ENCODE measurements at places on chromosomes 11 and 22.

- DNase-seq, result no peak
Measured at GRCh38 chr11:131217313-131218310, 152.8 kb upstream of the NTM start.

- no peak for DNase-seq
Measured at GRCh38 chr11:1978720-1979473, 18.7 kb downstream of the H19 start.

GRCh38 chr11:101003468-101003867 is 126.1 kb downstream of the PGR start:
- no peak for DNase-seq

- DNase-seq, result no peak
Measured at GRCh38 chr22:25637032-25637431, 72.6 kb downstream of the GRK3 start.

- no peak for DNase-seq
Measured at GRCh38 chr11:124923296-124923695, 4.2 kb downstream of the HEPN1 start.

DNA sequence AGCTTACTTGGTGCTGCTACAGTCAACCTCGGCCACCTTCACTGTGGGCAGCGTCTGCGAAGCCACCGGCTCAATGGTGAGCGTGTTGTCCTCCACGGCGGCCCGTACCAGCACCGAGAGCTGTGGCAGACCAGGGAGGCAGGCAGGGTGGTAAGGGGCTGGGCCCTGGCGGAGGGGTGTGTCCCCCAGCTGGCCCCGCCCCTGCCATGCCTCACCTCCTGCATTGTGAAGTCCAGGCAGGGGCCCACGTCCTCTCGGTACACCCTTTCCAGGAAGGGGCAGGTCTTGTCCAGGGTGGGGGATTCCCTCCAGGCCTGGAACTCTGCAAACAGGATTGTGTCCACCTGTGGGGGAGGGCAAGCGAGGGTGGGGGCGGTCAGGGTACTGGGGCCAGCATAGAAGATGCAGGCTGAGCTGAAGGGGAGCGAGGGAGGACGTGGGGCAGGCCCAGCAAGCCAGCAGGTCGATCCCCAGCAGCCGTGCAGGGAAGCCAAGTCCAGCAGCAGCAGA is 12.8 kb downstream of the RAB3IL1 start:
- no peak for DNase-seq

GRCh38 chr11:65425105-65425970 is 2.7 kb downstream of the NEAT1 start:
- DNase-seq, result peak; percentile 86

GRCh38 chr22:17130199-17130598 is 9.0 kb upstream of the TMEM121B start:
- DNase-seq, result no peak

- no peak for DNase-seq
Measured at GRCh38 chr11:46726206-46726862, 7.3 kb downstream of the F2 start.

DNA sequence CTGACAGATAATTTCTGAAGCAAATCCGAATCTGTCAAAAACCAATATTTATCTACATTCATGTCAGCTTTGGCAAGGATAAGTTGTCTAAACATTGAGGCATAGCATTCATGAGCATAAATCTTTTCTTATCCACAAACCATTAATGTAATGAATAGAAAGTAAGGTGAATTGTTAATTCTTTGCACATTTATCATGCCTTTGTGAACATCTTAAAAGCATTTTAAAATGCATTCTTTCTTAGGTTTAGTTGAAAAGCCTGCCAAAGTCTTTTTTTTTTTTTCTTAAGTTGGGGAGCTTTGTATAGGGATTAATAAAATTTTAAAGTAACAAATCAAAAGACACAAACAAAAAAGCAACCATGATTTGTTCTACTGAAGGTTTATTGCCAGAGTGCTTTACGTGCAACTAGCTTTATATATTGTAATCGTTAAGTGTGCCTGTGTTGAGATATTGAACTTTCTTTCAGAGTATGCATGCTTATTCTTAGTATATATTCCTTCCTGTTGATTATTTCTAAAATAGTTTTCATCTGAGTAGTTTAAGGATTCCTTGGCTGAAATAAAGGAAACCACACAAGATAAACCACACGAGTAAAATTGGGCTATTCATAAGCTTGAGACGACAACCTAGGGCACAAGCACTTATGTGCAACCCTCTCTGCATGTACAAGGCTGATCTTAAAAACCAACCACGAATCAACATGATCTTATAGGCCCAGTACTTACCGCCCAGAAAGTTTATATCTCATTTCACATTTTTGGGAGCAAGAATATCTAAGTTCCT is 1110.9 kb upstream of the CNTN5 start:
- no peak for DNase-seq

DNA sequence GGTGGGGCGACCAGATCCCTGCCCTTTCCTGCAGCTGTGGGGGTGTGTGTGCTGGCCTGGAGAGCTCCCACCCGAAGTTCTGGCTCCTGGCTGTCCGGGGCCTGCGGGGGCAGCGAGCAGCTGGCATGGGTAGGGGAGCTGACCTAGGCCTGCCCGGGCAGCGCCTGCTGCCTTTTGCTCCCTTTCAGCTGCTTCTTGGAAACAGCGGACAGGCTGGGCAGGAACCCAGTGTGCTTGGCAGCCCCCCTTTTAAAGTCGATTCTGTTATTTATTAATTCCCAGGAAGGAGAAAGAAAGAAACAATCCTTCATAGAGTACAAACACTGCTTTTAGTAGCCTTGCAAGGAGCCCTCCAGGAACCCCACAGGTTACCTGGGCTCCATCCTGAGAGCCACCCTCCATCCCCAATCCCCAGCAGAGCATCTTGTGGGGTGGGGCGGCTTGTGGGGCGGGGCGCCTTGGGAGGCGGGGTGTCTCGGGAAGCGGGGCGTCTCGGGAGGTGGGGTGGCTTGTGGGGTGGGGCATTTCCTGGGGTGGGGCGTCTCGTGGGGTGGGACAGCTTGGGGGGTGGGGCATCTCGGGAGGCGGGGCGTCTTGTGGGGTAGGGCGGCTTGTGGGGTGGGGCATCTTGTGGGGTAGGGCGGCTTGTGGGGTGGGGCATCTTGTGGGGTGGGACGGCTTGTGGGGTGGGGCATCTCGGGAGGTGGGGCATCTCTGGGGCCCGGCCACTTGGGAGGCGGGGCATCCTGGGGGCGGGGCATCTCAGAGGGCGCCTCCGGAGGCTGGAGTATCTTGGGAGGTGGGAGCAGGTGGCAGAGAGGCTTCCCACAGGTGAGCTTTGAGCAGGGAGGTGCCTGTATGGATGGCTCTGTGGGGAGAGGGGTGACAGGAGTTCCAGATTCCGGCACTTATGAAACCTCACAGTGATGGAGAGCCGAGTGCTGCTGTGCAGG is 7.0 kb downstream of the CD81 start:
- no peak for DNase-seq

GRCh38 chr11:70183483-70184176 is 19.5 kb upstream of the FADD start:
- DNase-seq, result no peak

- no peak for DNase-seq
Measured at GRCh38 chr11:80317612-80318011, 876.8 kb upstream of the TENM4 start.

- DNase-seq, result no peak
Measured at GRCh38 chr11:127017482-127017881, 16.9 kb upstream of the KIRREL3 start.

- no peak for DNase-seq
Measured at GRCh38 chr11:111089759-111090158, 155.8 kb upstream of the POU2AF2 start.

- peak; percentile 22 for DNase-seq
Measured at GRCh38 chr22:49423125-49423650, 404.5 kb downstream of the BRD1 start.

DNA sequence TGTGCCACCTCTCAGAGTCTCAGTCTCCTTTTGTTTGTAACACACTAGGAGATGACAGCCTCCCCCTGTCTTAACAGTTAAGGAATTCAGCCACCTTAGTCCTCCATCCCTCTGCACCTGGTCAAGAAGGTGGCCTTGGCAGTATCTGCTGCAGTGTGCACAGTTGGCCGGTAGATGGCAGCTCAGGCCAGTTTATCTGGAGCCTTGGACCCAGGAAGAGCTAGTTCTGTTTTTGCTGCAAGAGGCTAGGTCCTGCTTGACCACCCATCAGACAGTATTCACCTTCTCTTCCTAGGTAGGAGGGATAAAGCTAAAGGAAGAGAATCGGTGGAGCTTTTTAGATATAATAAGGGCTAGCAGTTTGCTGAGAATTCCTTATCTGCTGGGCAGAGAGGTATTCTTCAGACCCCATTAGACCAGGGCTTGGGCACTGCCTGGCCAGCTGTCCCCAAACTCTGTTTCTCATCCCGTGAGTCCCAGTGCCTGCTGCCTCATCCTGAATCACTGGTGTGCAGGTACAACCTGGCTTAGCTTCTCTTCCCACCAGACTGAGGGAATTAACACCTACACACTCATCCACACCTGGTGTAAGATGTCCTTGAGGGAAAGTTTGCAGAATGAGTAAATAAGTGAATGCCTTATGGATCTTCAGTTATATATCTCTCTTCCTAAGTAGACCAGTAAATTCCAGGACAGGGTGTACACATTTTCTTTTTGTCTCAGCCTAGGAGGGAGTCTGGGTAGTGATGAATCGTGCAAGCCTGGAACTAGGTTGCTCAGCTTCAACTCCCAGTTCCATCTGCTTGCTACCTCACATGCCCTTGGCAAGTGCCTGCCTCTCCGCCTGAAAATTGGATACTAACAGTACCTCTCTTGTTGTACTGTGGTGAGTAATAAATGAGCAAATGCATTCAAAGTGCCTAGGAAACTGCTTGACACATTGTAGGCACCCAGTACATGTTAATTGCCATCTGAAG is 70.8 kb upstream of the NARS2 start:
- DNase-seq, result peak; percentile 84

- no peak for DNase-seq
Measured at GRCh38 chr11:16796311-16796710, 57.9 kb downstream of the C11orf58 start.

- peak; percentile 60 for DNase-seq
Measured at GRCh38 chr22:42933485-42934091, 76.5 kb upstream of the ARFGAP3 start.

- peak; percentile 82 for DNase-seq
Measured at GRCh38 chr22:30435674-30436126, 10.1 kb downstream of the MTFP1 start.

DNA sequence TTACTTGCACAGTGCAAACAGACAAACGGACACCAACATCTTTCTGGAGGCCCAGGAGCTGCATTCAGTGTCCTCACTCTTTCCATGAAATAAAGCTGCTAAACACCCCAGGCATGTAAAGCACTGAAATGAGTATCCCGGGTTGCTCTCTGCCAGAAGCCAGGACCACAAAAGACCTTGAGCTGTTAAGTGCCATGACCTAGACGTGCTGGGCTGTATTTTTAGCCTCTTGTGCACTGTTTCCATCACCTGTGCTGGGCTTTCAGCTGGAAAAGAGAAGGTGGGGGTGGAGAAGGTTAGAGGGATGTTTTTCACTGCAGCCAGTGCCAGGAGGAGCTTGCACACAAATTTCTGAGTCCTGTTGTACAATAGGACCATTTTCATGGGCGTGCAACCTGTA is 3.4 kb upstream of the KREMEN1 start:
- no peak for DNase-seq

GRCh38 chr11:44790211-44790610 is 63.4 kb downstream of the TSPAN18 start:
- DNase-seq, result no peak

DNA sequence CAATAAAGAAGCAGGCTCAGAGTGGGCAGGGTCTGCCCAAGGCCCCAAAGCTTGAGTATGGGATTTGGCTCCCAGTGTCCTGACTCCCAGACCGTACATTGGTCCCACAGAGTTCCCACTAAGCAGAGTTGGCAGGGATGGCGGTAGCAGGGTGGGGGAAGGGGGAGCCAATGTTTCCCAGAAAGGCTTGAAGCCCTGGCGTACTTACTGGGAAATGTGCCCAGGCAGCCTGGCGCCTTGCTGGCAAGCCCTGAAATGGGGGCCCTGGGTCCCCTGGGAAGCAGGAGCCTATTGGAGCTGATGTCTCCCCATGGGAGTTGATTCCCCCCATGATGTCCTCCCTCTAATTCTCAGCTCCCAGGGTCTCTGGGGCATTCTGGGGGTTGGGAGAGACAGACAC is 9.3 kb downstream of the ARHGEF17 start:
- DNase-seq, result no peak

DNA sequence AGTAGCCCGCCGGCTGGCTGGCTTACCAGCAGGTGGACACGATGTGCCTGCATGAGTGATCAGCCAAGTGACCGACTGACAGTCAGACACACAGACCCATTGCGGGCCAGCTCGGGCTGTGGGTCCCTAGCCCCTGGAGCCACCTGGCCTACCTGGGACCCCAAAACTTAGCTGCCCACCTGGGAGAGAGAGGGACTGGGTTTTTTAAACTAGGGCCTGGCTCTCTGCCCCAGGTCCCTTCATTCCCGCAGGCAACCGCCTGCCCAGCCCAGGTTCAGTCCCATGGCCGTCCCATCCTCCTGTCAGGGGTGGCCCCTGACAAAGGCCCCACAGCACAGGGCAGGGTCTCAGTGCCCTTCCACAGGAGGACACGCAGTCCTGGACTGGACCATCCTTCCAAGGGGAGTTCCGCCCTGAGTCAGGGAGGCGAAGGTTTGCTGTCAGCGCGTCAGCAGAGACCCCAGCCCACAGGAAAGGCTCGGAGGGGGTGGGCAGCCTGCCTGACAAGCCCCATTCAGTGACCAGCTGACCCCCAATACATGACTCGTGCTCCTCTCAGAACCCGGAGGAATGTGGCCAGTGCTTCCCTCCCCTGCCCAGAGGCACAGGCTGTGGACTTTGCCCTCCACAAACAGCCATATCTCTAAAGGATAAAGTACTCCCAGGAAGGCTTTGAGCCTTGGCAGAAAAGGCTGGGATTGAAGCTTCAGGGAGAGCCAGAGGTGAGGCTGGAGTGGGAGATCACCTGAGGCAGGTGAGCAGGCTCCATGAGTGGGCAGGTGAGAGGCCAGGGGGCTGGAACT is 8.4 kb downstream of the SLCO2B1 start:
- no peak for DNase-seq

DNA sequence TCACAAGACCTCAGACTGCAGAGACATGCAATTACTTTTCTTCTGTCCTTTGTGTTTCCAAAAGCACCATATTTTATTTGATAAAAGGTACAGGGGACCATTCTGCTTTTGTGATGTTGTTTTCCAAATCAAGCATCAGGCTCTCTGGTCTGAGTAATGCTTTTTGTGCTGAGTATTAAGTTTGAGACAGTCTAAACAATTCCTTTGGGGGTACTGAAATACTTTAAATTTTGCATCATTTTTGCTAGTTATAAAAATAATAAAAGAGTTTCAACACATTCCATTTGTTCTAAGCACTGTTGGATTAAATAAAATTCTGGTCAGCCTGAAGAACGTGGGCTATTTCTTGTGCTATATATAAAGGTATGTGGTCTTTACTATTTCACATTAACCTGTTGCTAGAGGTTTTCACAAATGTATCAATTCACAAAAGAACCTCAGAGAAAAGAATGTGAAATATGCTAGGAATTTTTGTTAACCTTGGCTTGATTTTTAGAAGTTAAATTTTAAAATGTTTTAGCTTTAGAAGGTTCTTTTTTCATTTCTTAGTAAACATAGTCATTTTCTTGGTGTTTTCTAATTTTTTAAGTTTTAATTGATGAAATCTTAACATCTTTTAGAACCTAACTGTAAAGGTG is 61.6 kb downstream of the C22orf31 start:
- DNase-seq, result no peak

GRCh38 chr11:61295596-61295926 is 445 bp upstream of the VWCE start:
- DNase-seq, result no peak

GRCh38 chr22:40416267-40416570 is 45.8 kb downstream of the SGSM3 start:
- DNase-seq, result no peak

GRCh38 chr11:126408496-126408895 is 53.0 kb downstream of the ST3GAL4 start:
- no peak for DNase-seq

GRCh38 chr11:111172321-111172862 is 73.1 kb upstream of the POU2AF2 start:
- DNase-seq, result no peak

Data from activated CD8-positive, alpha-beta memory T cell treated with anti-CD3 and anti-CD28 coated beads, Interleukin-2, amount 50 U/mL, for 48 hours (primary cell).